ENCODE measurements at places on chromosomes 1 and 21. TPM values are rescaled to one million over a fixed set of nuclear protein-coding genes. Genes with fewer than 3 reads are reported as not detected.

AGRN gene
- 132 TPM for total RNA-seq

SLC2A5 gene
- 0.06 TPM for total RNA-seq

TDRD5 gene
- total RNA-seq = 0.09 TPM

FAM72A gene
- total RNA-seq = 11.0 TPM

ADGRB2 gene
- total RNA-seq = 8.5 TPM

ATP5PB gene
- 231 TPM for total RNA-seq

DOP1B gene
- 2.9 TPM for total RNA-seq

MANEAL gene
- 25.5 TPM for total RNA-seq

AGT gene
- 0.21 TPM for total RNA-seq

TSPEAR gene
- total RNA-seq = not detected

CLCA4 gene
- total RNA-seq = not detected

OR2L8 gene
- total RNA-seq = not detected

FAM163A gene
- total RNA-seq = not detected

LRRC38 gene
- total RNA-seq = not detected

VSIG8 gene
- total RNA-seq = 0.07 TPM

RAD54L gene
- total RNA-seq = 12.2 TPM

S100A10 gene
- total RNA-seq = 1,892 TPM

ZNF670 gene
- total RNA-seq = 3.5 TPM

Data from A549 treated with RU486 at 1 μM for 4 hours (cell line).